ENCODE measurements at places on chromosomes 1 and 21. TPM values are rescaled to one million over a fixed set of nuclear protein-coding genes. Genes with fewer than 3 reads are reported as not detected.

The SLC30A7 gene
- total RNA-seq, result 32.1 TPM

The SLC35F3 gene
- 0.35 TPM for total RNA-seq

The FNDC5 gene
- 0.94 TPM for total RNA-seq

The TRPM2 gene
- not detected for total RNA-seq

The ZNF670 gene
- total RNA-seq, result 1.3 TPM

The TNN gene
- not detected for total RNA-seq

The EBNA1BP2 gene
- 150 TPM for total RNA-seq

The ACTA1 gene
- total RNA-seq, result 0.15 TPM

The SPRR2F gene
- total RNA-seq, result not detected
